ENCODE measurements at places on chromosomes 4 and X.

- no peak for DNase-seq
These were observed 1026.6 kb downstream of the RAPGEF2 start for GRCh38 chr4:160129439-160129838.

DNA sequence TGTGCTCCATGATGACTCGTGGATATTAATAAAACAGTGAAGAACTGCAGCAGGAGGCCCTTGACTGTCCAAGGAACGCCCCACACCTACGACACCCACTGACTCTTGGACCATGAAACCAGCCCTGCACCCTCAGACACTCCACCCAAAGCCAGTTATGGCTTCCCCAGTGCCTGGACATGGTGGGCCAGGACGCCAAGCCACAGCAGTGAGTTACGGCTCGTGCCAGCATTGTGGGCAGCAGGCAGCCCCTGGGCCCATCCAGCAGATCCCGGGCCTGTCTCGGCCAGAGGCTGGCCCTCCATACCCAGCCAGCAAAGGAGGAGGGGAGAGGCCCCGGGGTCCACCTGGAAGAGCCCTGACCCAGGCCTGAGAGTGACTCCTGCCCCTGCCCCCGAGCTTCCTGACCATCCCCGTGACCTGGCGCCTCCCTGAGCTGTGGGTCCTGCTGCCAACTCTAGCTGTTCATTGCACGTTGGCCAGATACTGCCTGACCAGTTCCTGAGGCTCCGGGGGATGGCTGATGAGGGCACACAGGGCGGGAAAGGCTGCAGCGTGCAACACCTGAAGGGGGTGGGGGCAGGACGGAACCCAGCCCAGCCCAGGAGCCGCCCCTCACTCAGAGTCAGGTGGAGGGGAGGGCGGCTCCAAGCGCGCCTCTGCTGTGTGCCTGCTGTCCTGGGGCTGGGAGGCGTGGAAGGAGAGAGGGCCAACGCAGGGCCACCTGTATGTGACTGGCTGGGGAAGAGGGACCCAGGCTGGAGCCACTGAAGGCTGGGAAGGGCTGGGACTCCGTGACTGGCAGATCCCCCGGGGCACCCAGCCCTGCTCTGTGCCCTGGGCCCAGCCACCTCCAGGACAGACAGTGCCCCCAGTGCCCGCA lies 739 bp downstream of the SLC49A3 start:
- DNase-seq: no peak

DNA sequence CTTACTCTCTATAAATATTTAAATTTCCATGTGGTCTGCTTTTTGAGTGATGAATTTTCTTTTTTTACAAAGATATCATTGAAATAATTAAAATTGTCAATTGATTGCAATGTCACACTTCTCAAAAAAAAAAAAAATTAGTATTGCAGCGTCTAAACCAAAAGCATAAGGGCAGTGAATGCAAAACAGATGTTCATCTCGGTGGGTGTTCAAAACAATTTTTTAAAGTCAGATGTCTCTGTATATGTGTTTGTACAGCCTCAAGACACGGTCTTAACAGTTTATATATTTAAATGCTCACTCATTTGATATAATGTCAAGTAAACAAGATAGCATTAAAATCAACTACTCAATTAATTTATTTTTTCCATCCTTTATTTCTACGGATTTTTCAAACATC lies 52.3 kb downstream of the PALLD start:
- DNase-seq: no peak

- no peak for DNase-seq
These were observed 591.1 kb upstream of the BOD1L1 start for GRCh38 chr4:14218641-14219040.

GRCh38 chr4:99091216-99091575 lies 2.6 kb upstream of the ADH5 start:
- no peak for DNase-seq

DNA sequence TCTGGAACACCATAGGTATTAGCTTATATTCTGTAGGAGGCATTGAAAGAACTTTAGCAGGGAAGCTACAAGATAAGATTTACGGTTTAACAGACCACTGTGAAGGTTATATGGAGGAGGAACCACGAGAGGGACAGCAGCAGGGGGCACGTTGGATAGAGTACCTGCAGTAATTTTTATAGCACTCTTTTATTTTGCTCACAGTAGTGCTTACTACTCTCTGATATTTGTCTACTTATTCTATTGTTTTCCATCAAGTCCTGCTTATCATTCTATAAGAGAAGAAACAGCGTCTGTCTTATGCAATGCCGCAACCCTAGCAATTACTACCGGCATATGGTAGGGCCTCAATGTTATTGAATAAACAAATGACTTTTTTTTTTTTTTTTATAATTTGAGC lies 122.5 kb downstream of the PCDH7 start:
- DNase-seq: no peak

DNA sequence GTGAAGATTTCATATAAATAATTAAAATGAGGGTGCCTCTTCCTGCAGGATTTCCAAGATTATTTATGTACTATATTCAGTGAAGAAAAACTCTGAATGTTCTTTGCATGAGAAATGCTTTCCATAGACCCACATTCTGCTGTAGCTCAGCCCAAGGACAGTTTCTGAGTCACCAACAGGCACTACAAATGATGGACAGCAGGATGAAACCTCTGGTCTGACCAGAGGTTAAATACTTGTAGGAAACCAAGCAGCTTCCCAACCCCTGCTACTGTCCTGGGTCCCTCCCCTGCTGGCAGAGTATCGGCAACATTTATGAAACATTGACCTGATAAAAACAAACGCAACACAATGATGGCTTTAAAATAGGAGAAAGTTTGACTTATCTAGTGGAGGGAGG lies 73.1 kb downstream of the CXXC4 start:
- no peak for DNase-seq

- no peak for DNase-seq
These were observed 86.2 kb downstream of the PHEX start for GRCh38 chrX:22118161-22118830.

DNA sequence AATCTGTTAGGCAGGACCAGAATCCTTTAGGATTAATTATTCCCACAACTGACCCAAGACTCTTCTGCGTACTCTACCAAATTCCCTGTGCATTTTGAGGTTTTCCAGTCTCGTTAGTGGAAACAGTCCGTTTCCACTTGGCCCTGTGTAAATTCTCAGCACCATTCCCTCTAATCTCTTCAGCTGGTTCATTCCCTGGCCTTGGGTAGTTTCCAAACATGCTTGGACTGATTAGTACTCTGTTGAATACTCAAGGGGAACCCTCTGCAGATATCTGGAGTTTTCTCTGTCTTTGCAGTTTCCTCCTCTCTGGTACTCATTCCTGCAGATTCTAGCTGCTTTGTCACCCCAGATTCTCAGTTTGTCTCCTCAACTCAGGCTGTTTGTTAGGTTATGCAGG lies 80.4 kb downstream of the ZFX start:
- DNase-seq: no peak

DNA sequence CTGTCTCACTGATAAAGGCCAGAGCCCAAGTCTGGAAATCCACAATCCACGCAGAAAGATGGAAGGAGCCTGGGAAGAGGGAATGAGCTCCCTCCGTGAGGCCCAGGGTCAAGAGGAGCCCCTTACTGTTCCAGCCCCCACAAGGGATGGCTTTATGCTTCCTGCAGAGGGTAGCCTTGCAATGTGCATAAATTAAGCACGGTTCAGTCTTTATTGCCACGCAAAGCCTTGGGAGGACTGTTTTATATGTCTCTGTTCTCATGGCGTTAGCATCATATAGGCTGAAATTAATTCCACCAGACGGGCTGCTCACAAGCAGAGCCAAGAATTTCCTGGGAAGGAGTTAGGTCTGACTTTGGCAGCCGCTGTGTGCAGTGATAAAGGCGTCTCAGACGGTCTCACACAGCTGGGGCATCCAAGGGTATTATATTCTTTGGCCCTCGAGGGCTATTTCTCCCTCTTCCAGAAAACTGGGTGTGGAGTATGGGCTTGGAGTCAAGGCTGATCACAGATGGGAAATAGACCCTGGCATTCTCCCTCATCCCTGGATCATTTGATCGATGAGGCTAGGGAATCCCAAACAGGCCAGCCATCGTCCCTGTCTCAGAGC lies 38.5 kb downstream of the CYTL1 start:
- DNase-seq: no peak

DNA sequence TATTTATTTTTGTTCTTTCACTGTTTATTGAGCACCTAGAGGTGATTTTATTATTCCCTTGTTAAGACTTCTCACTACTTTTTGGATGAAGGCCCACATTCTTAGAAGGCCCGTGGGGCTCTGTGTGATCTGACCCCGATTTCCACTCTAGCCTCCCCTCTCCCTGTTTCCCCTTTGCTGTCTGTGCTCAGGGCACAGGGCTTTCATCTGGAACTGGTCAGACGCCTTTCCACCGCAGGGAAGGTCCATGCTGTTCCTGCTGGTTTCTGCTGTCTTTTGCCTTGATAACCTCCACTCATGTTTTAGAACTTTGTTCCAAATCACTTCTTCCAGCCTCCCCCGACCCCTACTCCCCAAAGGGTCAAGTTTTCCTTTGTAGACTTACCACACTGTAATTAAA lies 31.3 kb upstream of the ANAPC4 start:
- no peak for DNase-seq

DNA sequence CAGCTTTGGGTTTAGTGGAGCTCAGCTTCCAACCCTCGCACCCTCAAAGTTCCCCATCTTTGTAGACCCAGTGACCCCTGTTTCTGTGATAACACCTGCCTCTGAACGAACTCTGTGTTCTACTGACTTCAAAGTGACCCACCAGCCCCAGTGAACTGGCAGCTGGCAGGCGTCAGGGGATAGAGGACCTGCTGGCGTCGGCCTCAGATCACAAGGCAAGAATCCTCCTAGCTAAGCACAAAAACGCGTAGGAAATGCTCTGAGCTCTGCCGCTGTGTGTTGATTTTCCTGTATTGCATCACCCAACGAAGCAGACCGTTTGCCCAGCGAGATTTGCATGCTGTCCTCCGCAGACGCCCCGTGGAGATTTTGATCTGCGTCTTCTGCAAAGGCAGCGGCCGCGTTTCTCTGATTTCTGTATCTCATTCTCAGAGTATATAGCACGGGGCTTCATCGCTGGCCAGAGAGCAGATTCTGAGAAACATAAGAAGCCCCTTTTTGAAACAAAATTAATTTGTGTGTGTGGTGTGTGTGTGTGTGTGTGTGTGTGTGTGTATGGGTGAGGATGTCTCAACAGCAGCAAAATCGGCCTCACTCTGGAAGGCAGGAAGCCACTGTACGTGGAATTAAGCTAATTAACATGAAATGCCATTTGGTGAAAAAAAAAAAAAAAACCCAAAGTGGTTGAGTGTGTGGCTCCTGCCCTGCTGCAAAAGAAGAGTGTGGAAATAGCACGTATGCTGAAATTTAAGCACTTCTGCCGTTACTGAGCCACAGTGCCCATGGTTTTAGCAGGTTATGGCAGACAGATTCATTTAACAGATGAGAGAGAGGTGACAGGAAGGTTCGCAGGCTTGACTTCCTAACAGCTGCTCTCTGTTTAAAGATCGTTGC lies 29.2 kb upstream of the ASMTL start:
- no peak for DNase-seq

GRCh38 chr4:4446434-4446833 lies 59.5 kb downstream of the NSG1 start:
- no peak for DNase-seq

DNA sequence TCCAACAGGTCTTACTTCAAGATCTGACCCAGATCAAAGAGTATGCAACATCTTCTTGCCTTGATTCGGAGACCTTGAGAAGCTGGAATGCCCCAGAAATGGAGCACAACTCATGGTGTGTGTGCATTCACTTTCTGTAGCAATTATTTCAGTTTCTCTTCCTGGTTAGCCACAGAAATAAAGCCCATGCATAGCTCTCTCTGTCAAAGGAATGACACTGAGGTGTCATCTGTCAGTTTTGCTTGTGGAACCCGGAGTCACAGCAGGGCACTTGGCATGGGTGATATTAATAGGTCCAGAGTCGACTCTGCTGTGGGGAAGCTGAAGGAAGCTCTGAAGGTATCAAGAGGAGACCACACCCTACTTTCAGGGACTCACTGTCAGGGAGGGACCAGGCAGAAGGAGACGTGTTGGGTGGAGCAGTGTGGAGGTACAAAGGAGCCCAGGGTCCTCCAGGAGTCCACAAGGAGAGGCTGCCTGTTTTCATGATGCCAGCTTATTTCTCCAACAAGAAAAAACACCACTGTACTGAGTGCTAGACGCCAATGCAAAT lies 10.7 kb downstream of the CLNK start:
- no peak for DNase-seq

DNA sequence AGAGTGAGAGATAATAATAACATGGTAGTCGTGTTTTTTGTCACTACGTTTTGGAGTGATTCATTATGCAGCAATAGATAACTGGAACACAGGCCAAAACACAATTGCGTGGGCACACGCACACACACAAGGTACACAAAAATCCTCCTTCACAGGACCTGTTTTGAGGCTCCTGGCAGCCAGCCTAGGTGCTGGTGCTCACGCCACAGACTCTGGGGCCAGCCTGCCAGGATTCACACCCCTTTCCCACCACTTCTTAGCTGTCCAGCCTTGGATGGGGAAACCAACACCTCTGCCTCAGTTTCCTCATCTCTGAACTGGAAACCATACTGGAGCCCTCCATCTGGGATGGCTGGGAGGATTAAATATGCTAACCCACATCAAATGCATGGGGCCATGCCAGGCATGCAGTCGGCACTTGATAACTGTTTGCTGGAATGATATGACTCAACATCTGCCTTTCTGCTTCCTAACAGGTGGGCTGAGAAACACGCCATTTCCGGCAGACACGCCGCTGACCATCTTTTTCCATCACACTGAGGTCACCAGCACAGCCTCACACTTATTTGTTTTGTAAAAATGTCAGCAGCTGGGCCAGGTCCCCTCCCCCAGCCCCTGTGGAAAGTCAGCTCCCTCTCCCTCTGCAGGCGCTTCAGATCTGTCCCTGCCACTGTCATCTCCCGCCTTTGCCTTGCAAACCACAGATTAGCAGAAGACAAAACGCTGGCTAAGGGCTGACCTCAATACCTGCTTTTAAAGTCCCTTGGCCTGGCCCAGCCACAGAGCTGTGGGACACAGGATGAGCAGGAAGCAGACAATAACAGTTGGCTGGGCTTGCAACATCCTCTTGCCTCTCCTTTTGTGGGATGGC lies 237.5 kb downstream of the BCOR start:
- no peak for DNase-seq

DNA sequence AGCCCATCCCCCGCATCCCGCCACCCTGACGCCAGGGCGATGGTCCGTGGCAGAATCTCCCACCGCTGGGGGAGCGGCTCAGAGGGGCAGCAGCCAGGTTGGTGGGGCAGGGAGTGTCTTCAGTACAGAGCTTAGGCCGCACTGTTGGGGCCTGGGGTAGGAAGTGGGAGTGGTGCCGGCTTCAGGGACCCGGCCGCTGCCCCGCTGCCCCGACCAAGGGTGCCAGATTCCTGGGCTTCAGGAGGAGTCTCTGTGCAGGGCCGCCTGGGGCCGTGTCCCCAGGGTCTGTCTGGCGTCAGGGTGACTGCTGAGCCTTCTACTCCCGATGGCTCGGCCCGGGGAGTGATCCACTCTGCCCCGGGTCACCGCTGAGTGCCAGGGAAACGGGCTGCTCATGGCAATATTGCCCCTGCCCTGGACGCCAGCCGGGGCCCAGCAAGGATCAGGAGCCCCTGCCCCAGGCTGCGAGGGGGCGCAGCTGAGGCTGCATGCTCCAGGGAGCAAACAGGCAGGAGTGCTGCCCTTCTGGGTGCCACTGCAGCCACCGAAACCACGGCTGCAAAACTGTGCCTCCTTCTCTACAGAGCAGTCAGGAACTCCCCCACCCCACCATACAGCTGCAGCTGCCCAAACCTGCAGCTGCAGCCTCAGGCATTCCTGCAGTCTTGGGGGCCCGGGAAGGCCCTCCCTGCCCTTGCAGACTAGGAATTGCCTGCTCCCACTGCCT lies 1206.1 kb downstream of the ARAP2 start:
- no peak for DNase-seq
